ENCODE measurements at places on chromosomes 7 and 10.

- H3K36me3 ChIP-seq, result no peaks in the 10 kb centered on the region
- no peaks in the 10 kb centered on the region for H3K4me1 ChIP-seq
- no peak overlapping the region for H3K27ac ChIP-seq
- no peaks in the 10 kb centered on the region for H3K27me3 ChIP-seq
- no peak overlapping the region for H3K4me3 ChIP-seq
- no peak for DNase-seq
Observed at GRCh38 chr10:125107166-125107949, 53.0 kb downstream of the CTBP2 start.

GRCh38 chr7:51326656-51327286, 10.2 kb upstream of the COBL start:
- H3K4me1 ChIP-seq, result no peaks in the 10 kb centered on the region
- DNase-seq, result no peak
- H3K4me3 ChIP-seq, result no peak overlapping the region
- H3K36me3 ChIP-seq, result no peaks in the 10 kb centered on the region

GRCh38 chr7:99579956-99580777, 17.9 kb upstream of the TMEM225B start:
- H3K27ac ChIP-seq, result peak overlapping the region; percentile 90
- H3K4me3 ChIP-seq, result peak overlapping the region; percentile 98
- H3K36me3 ChIP-seq, result no peaks in the 10 kb centered on the region
- H3K4me1 ChIP-seq, result peaks cover 14% of the 10 kb centered on the region
- H3K27me3 ChIP-seq, result no peaks in the 10 kb centered on the region

DNA sequence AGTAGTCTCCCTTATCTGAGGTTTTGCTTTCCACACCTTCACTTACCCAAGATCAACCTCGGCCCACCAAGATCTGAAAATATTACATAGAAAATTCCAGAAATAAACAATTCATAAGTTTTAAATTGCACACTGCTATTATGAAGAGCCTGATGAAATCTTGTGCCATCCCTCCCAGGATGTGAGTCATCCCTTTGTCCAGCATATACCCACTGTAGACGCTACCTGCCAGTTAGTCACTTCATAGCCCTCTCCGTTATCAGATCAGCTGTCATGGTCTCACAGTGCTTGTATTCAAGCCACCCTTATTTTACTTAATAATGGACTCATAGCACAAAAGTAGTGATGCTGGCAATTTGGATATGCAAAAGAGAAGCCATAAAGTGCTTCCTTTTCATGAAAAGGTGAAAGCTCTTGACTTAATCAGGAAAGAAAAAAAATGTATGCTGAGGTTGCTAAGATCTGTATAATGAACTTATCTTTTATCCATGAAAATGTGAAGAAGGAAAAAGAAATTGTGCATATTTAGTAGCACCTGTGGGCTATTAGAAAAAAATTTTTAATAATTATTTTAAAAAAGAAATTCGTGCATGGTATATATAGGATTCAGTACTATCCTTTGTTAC, 9.8 kb upstream of the MRPS16 start:
- no peak overlapping the region for H3K4me3 ChIP-seq
- H3K27ac ChIP-seq, result no peak overlapping the region
- H3K4me1 ChIP-seq, result peaks cover 1% of the 10 kb centered on the region
- H3K27me3 ChIP-seq, result no peaks in the 10 kb centered on the region
- peaks cover 5% of the 10 kb centered on the region for H3K36me3 ChIP-seq
- DNase-seq, result no peak

GRCh38 chr7:130398526-130399090, 18.3 kb downstream of the CPA1 start:
- H3K36me3 ChIP-seq, result peaks cover 64% of the 10 kb centered on the region
- H3K4me3 ChIP-seq, result no peak overlapping the region
- H3K27ac ChIP-seq, result no peak overlapping the region
- DNase-seq, result no peak
- no peaks in the 10 kb centered on the region for H3K27me3 ChIP-seq

GRCh38 chr10:132257907-132258306, 49.8 kb downstream of the STK32C start:
- DNase-seq, result no peak
- H3K36me3 ChIP-seq, result no peaks in the 10 kb centered on the region
- H3K27me3 ChIP-seq, result no peaks in the 10 kb centered on the region
- peaks cover 11% of the 10 kb centered on the region for H3K4me1 ChIP-seq

- no peaks in the 10 kb centered on the region for H3K27me3 ChIP-seq
- H3K27ac ChIP-seq, result no peak overlapping the region
- H3K36me3 ChIP-seq, result no peaks in the 10 kb centered on the region
- DNase-seq, result peak; percentile 0
- no peaks in the 10 kb centered on the region for H3K4me1 ChIP-seq
Observed at GRCh38 chr7:101581891-101582290, 47.2 kb downstream of the MYL10 start.

DNA sequence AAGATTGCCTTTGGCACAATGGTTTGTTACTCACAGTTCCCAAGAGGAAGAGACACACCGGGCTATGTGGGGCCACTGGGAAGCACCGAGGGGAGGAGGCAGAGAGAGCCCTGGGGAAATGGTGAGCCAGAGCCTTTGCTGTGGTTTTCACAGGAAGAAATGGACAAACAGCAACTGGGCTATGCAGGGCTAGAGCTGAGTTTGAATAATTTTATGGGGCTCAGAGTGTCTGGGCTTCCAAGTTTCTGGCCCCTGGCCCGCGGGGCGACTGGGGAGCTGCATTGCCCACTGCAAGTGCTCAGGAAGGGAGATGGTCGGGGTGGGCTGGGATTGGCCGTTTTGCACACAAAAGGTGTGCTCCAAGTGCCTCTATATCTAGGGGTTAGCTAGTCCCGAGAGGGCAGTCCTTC, 92.6 kb downstream of the CHST15 start:
- DNase-seq, result no peak
- H3K4me3 ChIP-seq, result no peak overlapping the region
- H3K27me3 ChIP-seq, result peaks cover 24% of the 10 kb centered on the region
- no peaks in the 10 kb centered on the region for H3K36me3 ChIP-seq
- peaks cover 17% of the 10 kb centered on the region for H3K4me1 ChIP-seq

- H3K36me3 ChIP-seq, result no peaks in the 10 kb centered on the region
- H3K27me3 ChIP-seq, result no peaks in the 10 kb centered on the region
- H3K27ac ChIP-seq, result no peak overlapping the region
- H3K4me1 ChIP-seq, result no peaks in the 10 kb centered on the region
- no peak for DNase-seq
Observed at GRCh38 chr10:108104551-108105156, 940.1 kb upstream of the SORCS1 start.

GRCh38 chr7:43481902-43482678, 100.8 kb upstream of the STK17A start:
- no peak overlapping the region for H3K27ac ChIP-seq
- no peak for DNase-seq
- peaks cover 5% of the 10 kb centered on the region for H3K27me3 ChIP-seq
- H3K4me3 ChIP-seq, result no peak overlapping the region

GRCh38 chr7:19392246-19392645, 247.0 kb upstream of the FERD3L start:
- no peak overlapping the region for H3K4me3 ChIP-seq
- no peaks in the 10 kb centered on the region for H3K27me3 ChIP-seq
- DNase-seq, result no peak
- no peaks in the 10 kb centered on the region for H3K36me3 ChIP-seq
- no peaks in the 10 kb centered on the region for H3K4me1 ChIP-seq

GRCh38 chr10:97336446-97336845, 1.9 kb upstream of the FRAT2 start:
- no peaks in the 10 kb centered on the region for H3K27me3 ChIP-seq
- no peak for DNase-seq
- no peak overlapping the region for H3K27ac ChIP-seq
- peaks cover 32% of the 10 kb centered on the region for H3K4me1 ChIP-seq

- peaks cover 2% of the 10 kb centered on the region for H3K36me3 ChIP-seq
- peaks cover 28% of the 10 kb centered on the region for H3K4me1 ChIP-seq
- peak; percentile 70 for DNase-seq
- no peaks in the 10 kb centered on the region for H3K27me3 ChIP-seq
Observed at GRCh38 chr7:2120251-2120660, 112.5 kb downstream of the MAD1L1 start.

DNA sequence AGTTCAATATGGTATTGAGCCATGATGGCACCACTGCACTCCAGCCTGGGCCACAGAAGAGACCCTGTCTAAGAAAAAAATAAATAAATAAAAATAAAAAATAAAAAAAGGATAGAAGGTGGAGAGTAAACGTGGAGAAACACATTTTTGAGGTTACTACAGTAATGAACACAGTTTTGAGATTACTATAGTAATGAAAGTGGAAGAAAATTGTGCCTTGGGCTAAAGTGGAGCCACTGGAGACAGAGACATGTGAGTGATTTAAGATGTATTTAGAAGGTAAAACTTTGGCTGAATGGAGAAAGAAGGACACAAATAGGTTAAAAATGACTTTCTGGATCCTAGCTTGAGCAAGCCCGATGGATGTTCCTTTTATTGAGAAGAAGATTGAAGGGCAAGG, 76.8 kb downstream of the HGF start:
- H3K4me3 ChIP-seq, result no peak overlapping the region
- no peaks in the 10 kb centered on the region for H3K4me1 ChIP-seq
- no peak overlapping the region for H3K27ac ChIP-seq
- no peaks in the 10 kb centered on the region for H3K27me3 ChIP-seq
- no peaks in the 10 kb centered on the region for H3K36me3 ChIP-seq

DNA sequence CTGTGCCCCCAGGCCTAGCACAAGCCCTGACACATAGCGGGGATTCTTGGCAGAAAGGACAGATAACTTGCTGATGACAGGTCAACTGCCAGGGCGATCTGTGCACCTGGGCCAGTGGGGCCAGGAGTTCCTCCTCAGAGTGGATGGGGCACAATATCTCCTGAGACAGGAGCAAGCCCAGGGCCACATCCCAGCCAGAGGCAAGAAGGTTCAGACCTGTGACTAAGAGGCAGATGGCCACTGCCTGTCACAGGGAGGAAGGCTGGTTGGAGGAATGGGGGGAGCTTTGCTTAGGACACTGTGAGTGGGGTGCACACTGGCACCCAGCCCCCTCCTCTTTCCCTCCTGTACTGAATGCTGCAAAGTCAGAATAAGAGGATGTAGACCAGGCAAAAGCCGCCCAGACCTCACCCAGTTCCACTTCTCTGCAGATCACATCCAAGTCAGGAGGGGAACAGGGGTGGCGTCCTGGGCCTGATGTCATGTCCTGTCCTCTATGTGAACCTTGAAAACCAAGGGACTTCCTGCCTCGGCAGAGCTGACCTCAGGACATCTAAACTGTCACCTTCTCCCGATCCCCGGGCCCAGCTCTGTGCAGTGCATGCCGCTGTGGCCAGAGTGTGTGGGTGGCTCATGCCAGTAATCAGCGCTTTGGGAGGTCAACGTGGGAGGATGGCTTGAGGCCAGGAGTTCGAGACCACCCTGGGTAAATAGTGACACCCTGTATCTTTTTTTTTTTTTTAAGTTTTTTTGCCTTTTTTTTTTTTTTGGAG, 1.3 kb downstream of the GUSB start:
- H3K27ac ChIP-seq, result peak overlapping the region; percentile 88
- H3K4me1 ChIP-seq, result peaks cover 22% of the 10 kb centered on the region
- peak overlapping the region; percentile 84 for H3K4me3 ChIP-seq
- H3K36me3 ChIP-seq, result no peaks in the 10 kb centered on the region
- DNase-seq, result peak; percentile 14

All from naive thymus-derived CD8-positive, alpha-beta T cell (primary cell).